Keratinocyte (primary cell): ENCODE measurements at places on chromosomes 13 and 19. TPM values are rescaled to one million over a fixed set of nuclear protein-coding genes. Genes with fewer than 3 reads are reported as not detected.

DNA sequence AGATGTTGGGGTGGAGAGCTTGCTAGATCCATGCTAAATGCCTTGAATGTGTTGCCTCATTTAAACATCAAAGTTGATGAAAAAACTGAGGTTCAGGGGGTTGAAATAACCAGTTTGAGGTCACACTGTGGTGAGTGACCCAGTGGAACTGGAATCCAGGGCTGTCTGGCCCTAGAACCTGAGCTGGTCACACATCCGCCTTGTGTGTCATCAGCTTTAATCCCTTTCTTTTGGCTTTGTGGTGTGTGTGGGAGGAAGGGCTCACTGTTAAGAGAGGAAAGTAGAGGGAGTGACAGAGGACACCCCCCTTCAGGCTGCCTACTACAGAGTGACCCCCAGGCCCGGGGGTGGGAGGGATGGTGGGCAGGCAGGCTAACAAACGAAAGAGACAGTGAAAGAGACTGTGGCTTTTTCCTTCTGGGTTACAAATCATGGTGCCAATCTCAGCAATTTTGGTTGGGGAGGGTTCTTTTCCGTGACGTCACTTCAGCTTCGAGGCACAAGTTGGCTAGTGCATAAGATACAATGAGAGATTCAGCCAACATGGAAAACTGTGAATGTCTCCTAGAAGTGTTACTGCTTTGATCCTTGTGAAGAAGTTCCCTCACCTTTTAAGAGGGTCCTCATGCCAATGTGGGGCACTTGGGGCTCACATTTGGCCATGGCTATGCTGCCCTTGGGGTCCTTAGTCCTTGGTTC is 164.9 kb downstream of the DLEU7 start:
- no peak for DNase-seq

DNA sequence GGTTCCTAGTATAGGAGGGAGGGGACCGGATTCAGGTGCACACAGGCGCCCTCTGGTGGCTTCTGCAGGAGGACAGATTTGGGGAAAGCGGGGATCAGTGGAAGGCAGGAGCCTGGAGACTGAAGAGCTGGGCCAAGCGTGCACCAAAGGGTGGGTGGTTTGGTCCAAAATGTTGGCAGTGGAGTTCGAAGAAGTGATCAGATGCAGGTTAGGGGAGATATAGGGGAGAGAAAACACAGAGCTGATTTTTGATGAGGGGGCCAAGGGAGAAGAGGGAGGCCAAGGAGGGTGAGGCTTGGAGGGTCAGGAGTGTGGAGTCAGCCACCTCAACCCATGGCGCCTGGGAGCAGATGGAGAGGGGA is 6.8 kb upstream of the CARM1 start:
- no peak for DNase-seq

NOTCH3 gene
- polyA plus RNA-seq, result 2.5 to 14.9 TPM (median 4.1 TPM) in 3 replicates

MED29 gene
- polyA plus RNA-seq, result 14.7 to 18.8 TPM (median 18.2 TPM) in 3 replicates

- DNase-seq, result no peak
Measured at GRCh38 chr13:35210261-35210660, 266.2 kb downstream of the MAB21L1 start.

- DNase-seq, result no peak
Measured at GRCh38 chr13:98333486-98333885, 156.4 kb upstream of the RNF113B start.

- no peak for DNase-seq
Measured at GRCh38 chr13:93430381-93430780, 203.8 kb downstream of the GPC6 start.

DNA sequence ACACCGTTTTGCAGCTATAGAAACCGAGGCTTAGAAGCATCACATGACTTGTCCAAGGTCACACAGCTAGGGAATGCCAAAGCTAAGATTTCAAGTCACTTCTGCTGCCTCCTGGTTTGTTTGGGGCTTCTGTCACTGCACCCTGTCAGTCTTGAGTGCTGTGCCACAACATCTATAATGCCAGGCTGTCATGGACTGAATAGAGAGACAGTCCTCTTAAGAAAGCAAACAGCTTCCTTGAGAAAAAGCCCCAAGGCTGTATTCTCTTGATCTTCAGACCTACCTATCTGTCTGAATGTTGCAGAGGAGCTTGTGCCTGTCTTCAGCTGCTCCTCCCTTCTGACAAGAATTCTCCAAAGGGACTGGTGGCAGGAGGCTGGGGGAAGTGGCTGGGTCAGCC is 81.6 kb downstream of the OLFM4 start:
- DNase-seq, result no peak

GRCh38 chr13:19179916-19180315 is 1.7 kb downstream of the TUBA3C start:
- no peak for DNase-seq

GRCh38 chr13:79898996-79899395 is 418.0 kb downstream of the NDFIP2 start:
- DNase-seq, result no peak

GRCh38 chr19:17324357-17325114 is 10.1 kb downstream of the ANO8 start:
- no peak for DNase-seq

MEIS3 gene
- 1.7 to 4.3 TPM (median 3.0 TPM) in 3 replicates for polyA plus RNA-seq

DNA sequence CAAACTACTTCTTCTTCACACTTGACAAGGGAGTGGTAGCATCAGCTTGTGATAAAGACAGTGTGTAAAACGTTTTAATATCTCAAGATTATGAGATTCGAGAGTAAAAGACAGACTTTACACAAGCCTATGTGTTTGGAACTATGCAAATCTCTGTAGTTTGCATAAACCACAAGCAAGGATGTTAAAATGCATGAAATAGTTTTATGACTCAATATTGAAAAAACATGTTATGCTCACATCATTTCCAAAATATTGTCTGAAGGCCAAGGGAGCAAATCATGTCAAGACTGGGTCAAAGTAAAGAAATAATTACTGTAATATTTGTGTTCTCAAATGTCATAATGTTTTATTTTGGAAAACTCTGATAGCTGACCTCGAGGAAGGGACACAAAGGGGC is 316.8 kb upstream of the KLF12 start:
- DNase-seq, result no peak

GRCh38 chr19:11781295-11782057 is 14.7 kb downstream of the ZNF441 start:
- DNase-seq, result no peak

TRPM4 gene
- 16.1 to 23.3 TPM (median 16.1 TPM) in 3 replicates for polyA plus RNA-seq

ATP4A gene
- not detected in 3 replicates for polyA plus RNA-seq

DNA sequence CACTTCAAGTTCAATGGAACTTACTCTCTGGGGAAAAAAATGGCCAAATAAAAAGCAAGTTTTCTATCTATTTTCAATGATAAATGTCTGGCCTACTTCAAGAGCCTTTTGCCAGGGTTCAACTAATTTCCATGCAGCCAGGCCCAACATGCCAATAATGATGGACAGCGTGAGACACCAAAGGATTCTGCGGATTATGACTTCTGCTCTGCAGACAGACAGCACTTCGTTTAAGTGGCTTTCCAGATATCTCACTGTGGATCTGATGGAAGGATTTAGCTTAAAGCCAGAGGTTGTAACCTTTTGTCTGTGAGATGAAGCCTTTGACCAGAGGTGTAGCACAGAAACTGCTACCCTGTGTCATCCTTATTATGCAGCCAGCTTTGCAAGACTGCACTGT is 614.2 kb downstream of the DCT start:
- DNase-seq, result no peak

GRCh38 chr13:33606692-33607091 is 211.3 kb upstream of the RFC3 start:
- DNase-seq, result no peak

OR7D2 gene
- 0.03 TPM in 1 of 3 replicates, not detected in the others for polyA plus RNA-seq

- DNase-seq, result peak; percentile 67
Measured at GRCh38 chr19:3185461-3186159, at the start of gene NCLN. TSS of gene NCLN (plus strand) at chr19:3185930. CDS start at chr19:3186031, 101 bp downstream.

DNA sequence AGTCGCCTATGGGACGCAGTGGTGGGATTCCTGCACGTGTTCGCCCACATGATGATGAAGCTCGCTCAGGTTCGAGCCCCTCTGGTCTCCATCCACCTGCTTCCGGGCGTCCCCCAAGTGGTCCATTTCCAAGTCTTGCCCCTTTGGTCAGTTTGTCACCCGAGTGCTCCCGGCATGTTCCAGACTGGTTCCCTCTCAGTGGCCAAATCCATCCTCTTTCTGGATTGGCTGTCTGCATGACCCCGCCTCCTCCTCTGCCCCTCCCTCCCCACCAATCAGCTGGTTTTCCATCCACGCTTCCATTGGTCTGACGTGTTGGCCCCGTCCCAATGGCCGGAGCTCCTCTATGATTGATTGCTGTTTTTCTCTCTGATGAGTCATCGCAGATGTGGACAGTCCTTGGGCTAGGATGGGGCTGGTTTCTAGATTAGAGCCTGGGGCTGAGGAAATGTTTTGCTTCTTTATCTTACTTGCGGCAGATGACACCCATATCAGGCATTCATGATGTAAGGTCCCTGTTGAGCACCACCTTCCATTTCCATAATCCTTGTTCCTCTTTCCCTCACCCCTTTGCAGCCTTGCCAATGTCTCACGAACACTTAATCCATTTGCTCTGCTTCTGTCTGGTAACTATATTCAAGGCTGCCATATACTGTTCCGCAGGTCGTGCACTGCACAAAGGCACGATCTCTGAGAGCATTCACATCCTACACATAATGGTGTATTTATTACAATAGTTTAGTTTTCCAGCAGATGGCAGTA is 73.8 kb downstream of the MAP4K1 start:
- DNase-seq, result peak; percentile 89

GRCh38 chr19:15042826-15043225 is 6.5 kb upstream of the CASP14 start:
- no peak for DNase-seq

GRCh38 chr13:74132776-74133656 is 1.2 kb downstream of the KLF12 start:
- no peak for DNase-seq

DNA sequence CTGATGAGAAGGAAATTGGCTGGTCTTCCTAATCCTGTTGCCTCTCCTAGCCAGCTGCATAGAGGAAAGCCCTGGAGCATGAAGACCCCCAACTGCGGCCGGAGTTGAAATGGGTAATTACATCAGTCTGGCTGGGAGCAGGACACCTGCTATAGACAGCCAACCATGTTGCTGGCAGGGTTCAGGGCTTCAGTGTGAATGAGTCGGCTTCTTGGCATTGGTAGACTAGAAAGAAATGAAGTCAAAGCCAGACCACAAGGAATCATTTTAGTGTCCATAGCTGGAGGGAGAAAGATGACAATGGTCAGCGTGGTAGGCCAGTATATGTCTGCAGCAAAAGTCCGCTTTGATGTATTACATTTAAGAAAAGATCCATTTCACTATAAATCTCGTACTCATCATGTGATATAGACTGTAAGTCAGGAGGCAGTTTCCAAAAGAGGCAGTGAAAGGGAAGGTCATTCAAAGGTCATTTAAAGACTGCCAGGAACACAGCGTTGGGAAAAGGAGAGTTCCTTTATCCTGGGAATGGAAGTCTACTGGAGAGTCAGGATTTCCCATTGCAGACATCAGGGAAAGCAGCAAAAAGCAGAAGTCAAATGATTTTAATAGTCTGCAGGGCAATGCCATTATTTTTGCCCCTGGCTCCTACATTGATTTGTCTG is 262.7 kb downstream of the DNAJC15 start:
- no peak for DNase-seq

PPM1N gene
- polyA plus RNA-seq, result 1.9 to 2.5 TPM (median 2.0 TPM) in 3 replicates

SLC10A2 gene
- 0.06 to 0.52 TPM (median 0.39 TPM) in 3 replicates for polyA plus RNA-seq
